ENCODE measurements at places on chromosomes 12 and 14.

GRCh38 chr14:83594874-83595273, 1935.1 kb upstream of the FLRT2 start:
- DNase-seq: no peak

GRCh38 chr14:92914087-92914656, 8.8 kb upstream of the CHGA start:
- DNase-seq: no peak

DNA sequence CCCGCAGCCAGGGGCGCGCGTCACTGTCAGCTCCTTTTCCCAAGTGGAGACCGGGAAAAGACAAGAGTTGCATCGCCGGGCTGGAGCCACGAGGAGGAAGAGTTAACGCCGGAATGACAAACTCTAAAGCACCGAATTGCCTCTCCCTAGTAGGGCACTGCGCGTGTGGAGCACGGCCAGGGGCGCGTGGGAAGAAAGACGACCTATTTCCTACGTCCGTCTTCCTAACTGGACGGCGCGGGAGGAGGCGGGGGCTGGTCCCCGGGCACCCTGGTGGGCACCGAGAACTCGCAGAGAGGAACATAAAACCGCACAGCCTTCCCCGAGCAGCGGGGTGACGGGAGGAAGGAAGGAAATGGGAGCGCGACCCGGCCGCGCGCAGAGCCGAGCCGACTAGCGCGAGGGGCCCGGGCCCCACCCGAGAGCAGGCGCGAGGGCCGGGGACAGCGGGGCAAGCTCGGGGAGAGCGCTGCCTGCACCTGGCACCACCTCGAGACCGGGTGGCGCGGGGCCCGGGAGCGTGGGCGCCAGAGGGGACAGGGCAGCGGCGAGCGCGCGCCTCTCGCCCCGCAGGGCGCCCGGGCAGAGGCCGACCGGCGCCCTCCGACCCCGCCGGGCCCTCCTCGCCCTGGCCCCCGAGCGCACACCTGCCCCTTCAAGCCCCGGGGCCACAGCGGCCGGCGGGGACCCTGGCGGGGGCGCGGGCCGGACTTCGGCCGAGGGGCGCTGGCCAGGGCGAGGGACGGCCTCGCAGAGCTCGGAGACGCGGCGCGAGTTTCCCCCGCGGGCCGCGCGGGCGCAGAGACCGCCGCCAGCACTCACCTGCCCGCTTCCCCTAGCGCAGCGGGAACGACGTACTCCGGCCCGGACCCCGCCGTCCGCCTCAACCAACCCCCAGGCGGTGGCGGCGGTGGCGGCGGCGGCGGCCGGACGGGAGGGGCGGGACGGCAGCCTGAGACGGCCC, at the start of gene SETD3:
SETD3 (minus strand) TSS at position 954 of the 964 bp plus-strand sequence. CDS start 15,054 bp downstream, outside the sequence.
- no peak for DNase-seq

DNA sequence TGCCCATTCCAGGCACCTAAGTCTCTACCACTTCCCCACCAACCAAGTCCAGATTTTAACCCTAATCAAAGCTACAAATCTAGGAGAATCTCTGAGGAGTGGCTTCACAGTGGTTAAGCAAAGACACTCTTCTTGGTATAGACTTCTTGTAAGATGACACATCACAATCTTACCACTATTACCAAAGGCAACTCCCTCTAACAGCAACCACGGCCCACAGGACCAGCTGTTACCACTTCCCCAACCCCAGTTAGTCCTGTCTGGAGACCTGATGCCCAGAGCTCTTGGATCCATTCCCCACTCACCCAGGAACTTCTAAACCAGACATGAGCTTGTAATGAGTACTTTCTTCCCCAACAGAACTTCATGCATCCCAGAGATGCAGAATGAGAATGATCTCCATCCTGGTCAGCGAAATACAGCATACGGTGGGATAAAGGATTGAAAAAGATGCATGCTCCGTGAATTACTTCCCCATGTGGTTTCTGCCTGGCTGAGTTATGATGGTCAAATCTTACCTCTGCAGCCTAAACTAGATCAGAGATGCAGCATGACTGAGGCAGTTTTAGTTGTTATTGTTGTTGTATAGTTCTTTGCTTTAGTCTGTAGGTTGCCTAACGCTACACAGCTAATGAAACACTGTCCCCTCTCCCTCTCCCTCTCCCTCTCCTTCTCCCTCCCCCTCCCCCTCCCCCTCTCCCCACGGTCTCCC, 87.7 kb upstream of the FOXN3 start:
- no peak for DNase-seq

- DNase-seq: no peak
Observed at GRCh38 chr14:84128050-84128449, 1401.9 kb upstream of the FLRT2 start.

- no peak for DNase-seq
Observed at GRCh38 chr14:51533872-51534553, 117.7 kb upstream of the FRMD6 start.

- DNase-seq: no peak
Observed at GRCh38 chr14:30177781-30178180, 250.1 kb upstream of the PRKD1 start.

- no peak for DNase-seq
Observed at GRCh38 chr12:4388662-4389061, 9.2 kb upstream of the FGF23 start.

- no peak for DNase-seq
Observed at GRCh38 chr14:80403036-80403435, 191.7 kb upstream of the DIO2 start.

GRCh38 chr12:51534216-51535074, 56.6 kb upstream of the SCN8A start:
- no peak for DNase-seq

GRCh38 chr14:50530794-50531365, 1.5 kb downstream of the MAP4K5 start:
- no peak for DNase-seq

DNA sequence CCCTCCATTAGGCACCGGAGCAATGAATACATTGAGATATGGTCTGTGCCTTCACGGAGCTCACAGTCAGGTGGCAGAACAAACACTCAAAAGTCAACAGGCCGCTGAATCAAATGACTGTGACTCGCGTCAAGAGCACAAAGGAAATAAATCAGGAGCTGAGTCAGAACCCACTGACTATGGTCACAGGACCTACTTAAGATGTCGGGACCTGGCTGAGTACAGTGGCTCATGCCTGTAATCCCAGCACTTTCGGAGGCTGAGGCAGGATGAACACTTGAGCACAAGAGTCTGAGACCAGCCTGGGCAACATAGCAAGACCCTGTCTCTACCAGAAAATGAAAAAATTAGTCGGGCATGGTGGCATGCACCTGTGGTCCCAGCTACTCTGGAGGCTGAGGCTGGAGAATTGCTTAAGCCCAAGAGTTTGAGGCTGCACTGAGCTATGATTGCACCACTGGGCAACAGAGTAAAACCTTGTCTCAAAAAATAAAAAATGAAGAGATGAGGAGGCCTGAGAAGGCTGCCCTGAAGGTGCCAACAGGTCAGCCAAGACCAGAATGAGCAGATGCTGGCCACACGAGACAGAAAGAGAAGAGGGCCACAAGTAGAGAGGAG, 19.9 kb downstream of the TMEM233 start:
- DNase-seq: peak; percentile 49

GRCh38 chr14:85934123-85934885, 404.4 kb downstream of the FLRT2 start:
- DNase-seq: peak; percentile 58

- no peak for DNase-seq
Observed at GRCh38 chr12:120259418-120260202, 5.9 kb downstream of the PXN start.

DNA sequence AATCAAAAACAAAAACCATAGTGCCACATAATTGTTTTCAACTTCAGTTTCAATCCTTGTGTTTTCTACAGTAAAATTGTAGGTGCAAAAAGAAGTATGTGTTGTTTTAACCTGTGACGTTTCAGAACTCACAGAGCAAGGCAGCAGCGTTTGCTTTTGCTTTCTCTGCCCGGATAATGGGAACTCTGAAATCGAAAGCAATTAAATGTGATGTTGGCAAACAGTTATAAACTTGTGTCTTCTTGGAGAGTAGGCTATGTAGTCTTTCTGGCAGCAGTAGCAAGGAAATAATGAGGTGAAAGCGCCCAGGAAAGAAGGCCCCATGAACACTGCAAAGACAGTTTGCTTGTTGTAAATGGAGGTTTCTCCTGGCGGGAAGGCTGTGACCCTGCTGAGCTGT, 39.1 kb downstream of the FNTB start:
- no peak for DNase-seq

Measured in NCI-H460 (cell line).